ENCODE measurements at places on chromosomes 1 and 21.

DNA sequence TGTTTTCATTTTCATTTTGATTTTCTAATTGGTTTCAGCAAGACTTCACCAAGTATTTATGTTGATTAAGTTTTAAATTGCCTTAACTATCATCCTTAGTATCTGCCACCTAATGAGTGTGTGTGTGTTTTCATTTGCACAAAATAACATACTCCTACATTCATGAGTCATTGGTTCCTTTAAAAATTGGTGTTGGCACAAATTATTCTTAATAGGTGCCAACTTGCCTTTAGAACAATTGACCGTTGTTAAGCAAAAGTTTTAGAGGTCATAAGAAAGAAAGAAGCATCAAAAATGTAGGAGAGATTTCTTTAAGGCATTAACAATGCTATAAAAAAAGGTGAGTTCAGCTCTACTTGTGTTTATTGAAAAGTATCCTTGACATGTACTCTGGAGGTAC is 77.5 kb downstream of the FNBP1L start:
- DNase-seq: no peak

- no peak for DNase-seq
These were observed 1655.4 kb downstream of the BRINP3 start for GRCh38 chr1:188822248-188822647.

DNA sequence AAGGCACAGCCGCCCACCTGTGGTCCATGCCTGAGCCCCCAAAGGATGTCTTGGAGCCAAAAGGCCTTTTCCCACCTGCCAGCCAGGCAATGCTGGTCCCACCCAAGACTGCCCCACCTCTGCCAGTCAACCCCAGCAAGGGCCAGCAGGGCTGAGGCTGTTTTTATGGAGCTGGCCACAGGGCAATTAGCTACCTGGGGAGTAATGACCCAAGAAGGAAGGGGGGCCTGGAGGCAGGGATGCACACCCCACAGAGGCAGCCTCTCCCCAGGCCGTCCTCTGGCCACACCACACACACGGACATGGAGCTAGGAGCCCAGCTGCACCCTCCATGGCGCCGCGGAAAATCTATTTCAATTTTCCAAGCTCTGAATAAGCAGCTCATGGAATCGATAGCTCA is 27.2 kb downstream of the CHD5 start:
- no peak for DNase-seq

DNA sequence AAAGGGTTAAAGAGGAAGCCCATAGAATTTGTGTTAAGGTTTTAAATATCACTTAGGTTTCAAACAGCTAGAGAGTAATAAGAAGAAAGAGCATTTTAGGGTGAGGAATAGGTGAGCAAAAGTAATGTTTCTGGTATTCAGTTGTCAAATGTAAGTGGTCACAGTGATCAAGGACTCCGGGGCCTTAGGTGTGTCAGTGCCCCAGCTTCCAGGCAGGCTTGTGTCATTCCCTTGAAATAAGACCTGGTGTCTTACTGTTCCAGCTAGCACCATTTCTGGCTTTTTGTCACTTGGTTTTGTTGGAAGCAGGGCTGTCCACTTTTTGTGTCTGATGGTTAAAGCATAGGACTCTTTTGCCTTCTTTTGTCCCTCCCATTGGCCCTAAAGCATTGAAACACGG is 69.6 kb downstream of the DYRK1A start:
- DNase-seq: no peak

- DNase-seq: peak; percentile 69
These were observed 73.9 kb downstream of the RAP1GAP start for GRCh38 chr1:21594935-21595897.

DNA sequence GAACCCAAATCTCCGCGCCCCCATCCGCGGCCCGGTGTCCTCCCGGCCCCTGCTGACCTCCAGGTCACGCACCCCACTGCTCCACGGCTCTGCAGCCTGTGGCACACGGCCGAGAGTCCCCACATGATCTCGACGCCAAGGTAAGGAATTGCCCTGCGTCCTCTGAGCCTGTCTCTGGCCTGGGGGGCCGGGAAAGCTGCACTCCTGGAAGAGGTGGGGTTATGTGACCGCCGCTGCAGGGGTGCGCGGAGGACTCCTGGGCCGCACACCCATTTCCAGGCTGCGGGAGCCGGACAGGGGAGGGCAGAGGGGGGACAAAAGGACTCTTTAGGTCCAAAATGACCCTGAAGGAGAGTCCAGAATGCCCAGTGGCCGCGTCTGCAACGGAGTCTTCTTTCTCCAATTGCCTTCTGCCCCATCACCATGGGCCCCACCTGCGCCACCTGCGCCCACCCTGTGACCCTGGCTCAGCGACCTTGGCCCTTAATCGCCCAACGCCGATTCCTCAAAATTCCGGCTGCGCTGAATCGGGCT is 997 bp upstream of the SIM2 start:
- DNase-seq: no peak

- DNase-seq: peak; percentile 52
These were observed 368.8 kb upstream of the TMPRSS15 start for GRCh38 chr21:18772404-18772803.

DNA sequence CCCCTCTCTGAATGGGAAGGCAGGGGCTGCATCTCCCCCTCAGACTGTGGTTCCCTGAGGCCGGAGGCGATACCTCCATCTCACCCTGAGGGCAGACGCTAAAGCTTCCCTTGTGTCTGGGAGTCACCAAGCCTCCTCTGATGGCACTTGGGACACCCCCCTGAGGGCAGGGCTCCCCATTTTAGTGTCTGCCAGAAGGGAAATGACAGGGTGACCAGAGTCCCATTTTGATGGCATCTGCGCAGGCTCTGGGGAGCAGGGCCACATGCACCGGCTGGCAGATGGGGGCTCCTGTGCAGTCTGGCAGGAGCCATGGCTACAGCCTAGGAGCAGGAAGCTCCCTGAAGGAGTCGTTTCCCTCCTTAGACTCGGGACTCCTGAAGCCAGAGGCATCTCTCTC is 1.7 kb downstream of the S100A2 start:
- no peak for DNase-seq
